Neural crest cell (in vitro differentiated cells): ENCODE measurements at places on chromosomes 16 and 17.

DNA sequence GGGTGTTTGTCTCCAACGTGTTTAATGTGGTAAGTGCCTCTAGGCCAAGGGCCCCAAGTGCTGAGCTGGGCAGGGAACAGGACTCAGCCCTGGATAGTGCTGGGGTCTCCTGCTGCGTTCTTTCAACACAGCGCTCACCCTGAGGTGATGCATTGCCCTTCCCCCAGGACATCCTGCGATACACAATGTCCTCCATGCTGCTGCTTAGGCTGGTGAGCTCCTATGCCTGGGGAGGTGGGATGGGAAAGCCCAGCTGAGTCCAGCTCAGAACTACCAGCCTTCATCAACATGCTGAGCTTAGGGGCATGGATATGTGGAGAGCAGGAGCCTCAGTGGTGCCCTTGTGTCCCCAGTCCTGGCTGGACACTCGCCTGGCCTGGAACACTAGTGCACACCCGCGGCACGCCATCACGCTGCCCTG is 563 bp downstream of the ZACN start:
- peaks cover under 1% of the 10 kb centered on the region for H3K36me3 ChIP-seq
- H3K27me3 ChIP-seq: peaks cover 77% of the 10 kb centered on the region
- peaks cover 22% of the 10 kb centered on the region for H3K4me1 ChIP-seq
- no peak overlapping the region for H3K27ac ChIP-seq
- DNase-seq: no peak

DNA sequence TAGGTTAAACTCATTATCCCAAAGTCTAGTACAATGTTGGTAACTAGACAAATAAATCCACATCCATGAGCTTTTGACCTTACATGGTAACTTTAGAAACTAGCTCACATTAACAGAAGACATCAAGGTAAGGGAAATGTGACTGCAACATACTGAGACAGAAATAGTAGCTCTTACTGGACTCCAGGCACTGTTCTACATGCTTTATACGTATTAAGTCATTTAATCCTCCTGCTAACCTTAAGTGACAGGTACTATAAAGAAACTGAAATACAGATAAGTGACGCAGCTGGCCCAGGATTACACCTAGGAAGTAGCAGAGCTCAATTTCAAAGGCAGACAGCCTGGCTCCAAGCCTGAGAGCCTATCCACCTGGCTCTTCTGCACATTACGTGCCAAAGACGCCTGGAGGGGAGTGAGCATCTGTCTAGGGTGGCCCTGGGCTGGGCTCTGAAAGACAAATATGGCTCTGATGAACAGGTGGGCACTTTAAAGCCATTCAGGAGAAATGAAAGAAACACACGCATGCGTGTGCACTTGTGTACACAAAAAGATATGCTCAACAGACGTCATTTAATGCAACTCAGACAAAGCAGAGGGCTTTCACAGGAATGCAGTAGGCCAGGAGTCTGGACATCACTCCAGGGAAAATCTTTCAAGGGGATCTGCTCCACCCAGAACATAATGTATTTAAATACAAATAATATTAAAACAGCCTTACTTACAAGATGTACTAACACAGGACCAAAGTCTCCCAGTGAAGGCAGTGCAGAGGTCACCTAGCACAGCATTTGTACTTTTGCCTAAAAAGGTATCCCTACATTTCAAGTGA is 4.4 kb downstream of the ZC3H7A start:
- H3K27ac ChIP-seq: no peak overlapping the region
- no peak for DNase-seq
- H3K4me1 ChIP-seq: peaks cover 55% of the 10 kb centered on the region
- peaks cover 4% of the 10 kb centered on the region for H3K36me3 ChIP-seq

DNA sequence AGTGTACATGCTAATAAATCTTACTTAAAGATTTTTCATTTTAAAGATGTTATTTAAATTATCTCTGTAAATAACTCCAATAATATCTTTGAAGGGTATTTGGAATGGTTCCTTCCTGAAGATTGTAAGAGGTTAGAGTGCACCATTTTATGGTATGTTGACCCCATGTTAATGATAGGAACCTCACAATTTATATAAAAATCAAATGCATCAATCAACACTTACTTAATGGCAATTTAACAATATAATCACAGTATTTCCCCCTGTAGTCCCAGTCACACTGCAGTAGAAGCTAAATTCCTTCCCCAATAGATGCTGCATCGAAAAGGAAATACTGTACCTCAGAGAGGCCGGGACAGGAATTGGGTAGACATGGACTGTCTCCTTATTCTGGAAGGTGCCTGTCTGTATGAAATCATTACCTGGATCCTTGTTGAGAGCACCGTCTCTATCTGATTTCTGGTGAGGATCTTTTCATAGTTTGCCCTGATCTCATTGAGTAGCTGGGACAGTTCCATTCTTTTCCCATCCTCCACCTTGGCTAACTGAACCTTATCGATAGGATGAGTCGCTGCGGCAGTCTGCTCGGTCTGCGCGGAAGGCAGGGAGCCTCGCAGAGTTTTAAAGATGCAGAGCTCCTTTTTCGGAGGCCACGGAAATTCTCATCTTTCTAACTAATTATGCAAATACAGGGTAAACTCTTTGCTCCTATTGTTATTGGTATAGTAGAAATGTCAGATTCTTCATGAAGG is at the start of gene KRT222:
TSS of gene KRT222 (minus strand) at position 596 of the 752 bp plus-strand sequence. CDS start at position 518, 78 bp downstream.
- H3K4me1 ChIP-seq: peaks cover 6% of the 10 kb centered on the region
- no peak for DNase-seq
- peak within 1 kb of the TSS; percentile 60 for H3K4me3 ChIP-seq
- H3K27ac ChIP-seq: no peak within 1 kb of the TSS
- H3K27me3 ChIP-seq: peaks cover 28% of the 10 kb centered on the region
- H3K36me3 ChIP-seq: no peaks in the 10 kb centered on the region

- H3K4me3 ChIP-seq: no peak overlapping the region
- H3K4me1 ChIP-seq: no peaks in the 10 kb centered on the region
- H3K27ac ChIP-seq: no peak overlapping the region
Measured at GRCh38 chr16:20624205-20624604, 48.0 kb upstream of the ACSM2B start.

DNA sequence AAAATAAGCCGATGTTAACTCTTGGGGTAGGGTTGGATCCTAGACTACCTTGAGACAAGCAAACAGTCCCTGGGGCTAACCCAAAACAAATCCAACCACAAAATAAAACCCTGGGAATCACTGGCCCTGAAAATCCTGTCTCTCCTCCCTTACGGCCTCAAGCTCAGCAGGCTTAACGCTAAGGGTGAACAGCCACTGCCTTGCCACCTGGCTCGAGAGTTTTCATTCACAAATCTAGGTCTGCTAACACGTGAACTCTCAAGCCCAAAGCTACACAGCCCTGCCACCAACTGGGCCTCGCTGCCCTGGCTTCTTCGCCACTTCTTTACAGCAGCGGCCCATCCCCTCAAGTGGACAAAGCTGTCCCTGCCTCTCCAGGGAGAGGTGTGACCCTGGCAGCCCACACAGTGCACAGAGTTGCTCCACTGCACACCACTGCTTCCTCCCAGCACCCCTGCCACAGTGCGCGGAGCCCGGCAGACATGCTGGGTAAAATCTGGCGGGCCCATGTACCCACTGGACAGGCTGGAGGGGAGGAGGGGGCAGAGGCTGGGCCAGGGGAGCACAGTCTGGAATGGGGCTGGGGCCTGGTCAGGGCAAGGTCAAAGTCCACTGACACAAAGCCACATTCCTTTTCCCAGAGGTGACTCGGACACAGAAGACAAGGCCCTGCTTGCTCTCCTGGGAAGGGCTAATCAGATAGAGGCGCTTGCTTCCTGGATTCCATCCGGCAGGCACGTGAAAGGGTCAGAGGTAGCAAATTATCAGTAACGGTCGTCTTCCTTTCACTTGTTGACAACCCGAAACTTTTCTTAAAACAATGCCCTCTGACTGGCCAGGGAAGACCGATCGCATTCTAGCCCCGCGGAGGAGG is 996 bp downstream of the PCYT2 start:
- peaks cover 7% of the 10 kb centered on the region for H3K36me3 ChIP-seq
- H3K27me3 ChIP-seq: no peaks in the 10 kb centered on the region
- no peak for DNase-seq
- H3K4me1 ChIP-seq: peaks cover 9% of the 10 kb centered on the region

DNA sequence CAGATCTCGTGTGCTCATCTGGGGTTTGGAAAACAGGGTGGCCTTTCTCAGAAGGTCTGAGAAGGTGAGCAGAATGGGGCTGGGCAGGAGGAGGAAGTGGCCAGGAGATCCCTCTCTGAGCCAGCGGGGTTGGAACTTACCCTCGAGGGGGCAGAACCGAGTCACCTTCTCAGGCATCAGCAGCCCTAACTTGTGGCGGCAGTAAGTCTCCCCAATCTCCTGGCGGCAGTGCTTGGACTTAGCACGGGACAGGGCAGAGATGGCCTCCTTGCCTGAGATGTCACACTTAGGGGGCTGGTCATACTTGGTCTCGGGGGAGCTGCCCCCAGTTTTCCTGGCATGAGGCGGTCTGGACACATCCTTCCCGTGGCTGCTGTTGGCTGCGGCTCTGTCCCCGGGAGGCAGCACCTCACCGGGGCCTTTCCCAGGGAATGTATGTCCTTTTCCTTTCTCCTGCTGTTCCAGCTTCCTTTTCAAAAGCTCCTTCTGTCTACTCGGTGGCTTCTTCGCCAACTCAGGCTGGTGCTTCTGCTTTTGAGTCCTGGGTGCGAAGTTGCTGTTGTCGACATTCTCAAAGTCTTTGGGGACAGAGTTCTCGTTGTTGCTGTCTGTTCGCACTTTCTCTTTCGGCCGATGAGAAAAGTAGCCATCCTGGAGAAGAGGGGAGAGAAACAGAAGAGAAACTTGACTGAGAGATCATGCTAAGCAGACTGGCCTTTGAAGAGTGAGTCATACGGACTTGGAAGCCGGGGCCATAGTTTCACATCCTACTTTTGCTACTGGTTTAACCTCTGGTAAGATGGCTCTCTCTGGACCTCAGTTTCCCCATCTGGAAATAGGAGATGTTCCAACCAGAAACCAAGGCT is 211.7 kb downstream of the XYLT1 start:
- H3K4me1 ChIP-seq: peaks cover 29% of the 10 kb centered on the region
- no peak for DNase-seq
- no peaks in the 10 kb centered on the region for H3K27me3 ChIP-seq
